Stimulated activated CD4-positive, alpha-beta T cell treated with anti-CD3 and anti-CD28 coated beads, Interleukin-1b, Interleukin-23, amount 100 ng/mL, for 1 hour (primary cell): ENCODE measurements at places on chromosomes 7 and 10.

DNA sequence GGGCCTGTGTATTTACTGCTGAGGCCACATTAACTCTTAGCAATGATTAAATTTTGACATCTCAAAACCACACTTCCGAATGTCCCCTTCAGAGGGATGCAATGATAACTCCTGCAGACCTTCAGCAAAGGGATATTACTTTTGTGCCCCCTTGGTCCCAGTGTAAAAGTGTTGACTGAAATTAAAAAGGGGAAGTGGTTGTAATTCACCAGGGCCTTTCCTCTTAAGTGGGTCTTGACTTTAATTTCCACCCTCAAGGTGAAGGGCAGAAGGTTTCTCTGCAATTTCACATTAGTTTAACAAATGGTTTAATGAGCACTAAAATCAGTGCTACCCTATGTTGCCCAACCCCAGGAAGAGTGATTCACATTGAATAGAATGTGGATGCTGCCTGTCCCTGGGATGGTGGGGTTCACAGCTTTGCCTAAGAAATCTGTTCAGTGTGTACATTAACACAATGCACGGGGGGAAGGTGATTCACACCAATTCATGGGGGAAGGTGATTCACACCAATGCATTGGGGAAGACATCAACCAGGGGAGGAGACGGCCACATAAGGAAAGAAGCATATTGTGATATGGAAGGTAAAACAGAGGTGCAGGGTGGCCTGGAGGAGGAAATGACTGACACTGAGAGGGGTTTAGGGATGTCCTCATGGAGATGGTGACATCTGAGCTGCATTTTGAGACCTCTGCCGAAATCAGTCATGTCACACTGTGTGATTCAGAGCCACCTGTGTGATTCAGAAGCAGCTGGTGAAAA, 19.4 kb upstream of the TNS3 start:
- no peak for DNase-seq

DNA sequence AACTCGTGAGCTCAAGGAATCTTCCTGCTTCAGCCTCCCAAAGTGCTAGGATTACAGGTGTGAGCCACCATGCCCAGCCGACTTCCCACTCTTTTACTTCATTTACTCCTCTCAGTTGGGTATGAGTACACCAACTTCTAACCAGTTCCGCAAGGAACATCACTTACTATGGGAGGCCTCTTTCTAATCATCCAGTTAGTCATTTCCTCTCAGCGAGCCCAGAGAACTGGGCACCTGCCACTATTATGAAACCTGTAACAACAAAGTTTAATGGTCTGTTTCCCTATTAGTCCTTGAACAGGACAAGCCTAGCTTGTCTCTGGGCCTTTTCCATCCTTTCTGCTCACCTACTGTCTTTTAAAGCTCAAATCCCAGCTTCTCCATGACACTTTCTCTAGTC, 88.8 kb downstream of the DNMBP start:
- DNase-seq: no peak

GRCh38 chr7:28779954-28780353, 178.2 kb downstream of the TRIL start:
- no peak for DNase-seq

GRCh38 chr10:17682236-17682946, 38.4 kb downstream of the STAM start:
- no peak for DNase-seq

DNA sequence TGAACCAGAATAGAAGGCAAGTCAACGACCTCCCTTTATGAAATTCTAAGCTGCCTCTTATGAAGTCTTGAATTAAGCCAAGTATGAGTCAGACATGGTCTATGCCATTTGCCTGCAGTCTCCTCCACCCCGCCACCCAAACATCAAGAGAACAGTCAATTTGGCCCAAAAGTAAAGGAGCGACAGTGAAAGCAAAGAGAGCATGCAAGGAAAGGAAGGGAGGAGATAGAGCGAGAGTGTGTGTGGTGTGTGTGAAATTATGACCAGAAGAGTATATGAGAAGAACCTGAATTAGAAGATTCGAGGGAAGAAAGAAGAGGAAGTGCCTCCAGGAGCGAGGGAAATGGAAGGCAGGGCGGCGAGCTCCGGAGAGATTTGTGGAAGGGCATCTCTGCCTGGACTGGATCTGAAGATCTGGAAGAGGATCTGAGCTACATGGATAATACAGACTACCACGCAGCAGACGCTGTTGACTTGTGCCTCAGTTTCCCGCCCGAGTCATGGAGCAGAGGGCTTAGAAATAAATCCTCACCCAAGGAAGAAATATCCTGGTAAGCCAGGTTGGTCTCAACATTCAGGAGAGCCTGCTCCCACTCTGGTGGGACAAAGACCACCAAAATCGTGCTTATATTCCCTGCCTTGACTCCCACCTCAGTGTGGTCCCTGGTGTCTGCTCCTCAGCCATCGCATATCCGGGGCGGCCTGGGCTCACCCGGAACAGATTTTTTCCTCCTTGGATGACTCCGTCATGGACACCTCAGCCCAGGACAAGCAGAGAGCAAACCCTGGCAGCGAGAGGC, 459 bp downstream of the ZDHHC6 start:
- no peak for DNase-seq
